ENCODE measurements at places on chromosomes 6 and 20. TPM values are rescaled to one million over a fixed set of nuclear protein-coding genes. Genes with fewer than 3 reads are reported as not detected.
A peak's percentile ranks its signal among the peaks of the same experiment; 100 is the strongest.

Gene CCN5
- total RNA-seq = not detected

GRCh38 chr6:122352981-122353664 lies 46.3 kb upstream of the HSF2 start:
- H3K4me3 ChIP-seq = no peak overlapping the region
- no peaks in the 10 kb centered on the region for H3K36me3 ChIP-seq
- DNase-seq = no peak
- H3K27me3 ChIP-seq = no peaks in the 10 kb centered on the region
- H3K27ac ChIP-seq = no peak overlapping the region

DNA sequence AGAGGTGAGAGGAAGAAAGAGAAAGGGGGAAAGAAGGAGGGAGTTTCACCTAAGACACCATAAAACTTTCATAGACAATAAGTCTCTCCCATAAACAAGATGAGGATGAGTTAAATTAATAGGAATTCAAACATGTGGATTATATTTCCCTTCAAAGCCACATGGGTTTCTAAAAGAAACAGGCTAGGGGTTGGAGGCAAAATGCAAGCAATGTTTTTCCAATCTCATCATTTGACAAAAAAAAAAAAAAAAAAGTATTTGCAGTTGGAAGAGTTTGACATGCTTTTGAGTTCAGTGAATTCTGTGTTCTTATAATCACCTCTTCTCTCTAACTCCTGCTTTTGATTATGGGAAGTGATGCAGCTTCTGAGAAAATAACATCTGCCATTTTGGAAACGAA lies 286.5 kb upstream of the PRND start:
- no peaks in the 10 kb centered on the region for H3K27me3 ChIP-seq
- no peak overlapping the region for H3K4me3 ChIP-seq
- no peak for DNase-seq
- no peaks in the 10 kb centered on the region for H3K36me3 ChIP-seq
- H3K4me1 ChIP-seq = no peaks in the 10 kb centered on the region

DNA sequence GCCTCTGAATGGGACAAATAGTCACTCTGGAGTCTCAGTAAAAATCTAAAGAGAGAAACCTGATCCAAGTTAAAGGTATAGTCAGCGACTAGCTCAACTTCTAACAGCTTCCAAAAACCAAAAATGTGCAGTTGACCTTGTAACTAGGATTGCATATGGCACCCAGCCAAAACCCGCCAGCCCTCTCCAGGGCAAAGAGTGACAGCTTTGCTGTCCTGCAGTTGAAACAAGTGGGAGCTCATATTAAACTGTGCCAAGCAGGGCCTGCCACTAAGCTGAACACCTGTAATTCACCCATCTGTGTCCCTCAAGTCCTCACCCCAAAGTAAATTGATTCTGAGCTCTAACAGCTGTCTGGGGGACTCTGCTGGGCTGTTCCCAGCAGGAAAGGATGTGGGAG lies 695.3 kb downstream of the MAFB start:
- DNase-seq = no peak
- no peaks in the 10 kb centered on the region for H3K36me3 ChIP-seq
- no peak overlapping the region for H3K27ac ChIP-seq
- no peaks in the 10 kb centered on the region for H3K4me1 ChIP-seq
- H3K4me3 ChIP-seq = no peak overlapping the region
- no peaks in the 10 kb centered on the region for H3K27me3 ChIP-seq

DNA sequence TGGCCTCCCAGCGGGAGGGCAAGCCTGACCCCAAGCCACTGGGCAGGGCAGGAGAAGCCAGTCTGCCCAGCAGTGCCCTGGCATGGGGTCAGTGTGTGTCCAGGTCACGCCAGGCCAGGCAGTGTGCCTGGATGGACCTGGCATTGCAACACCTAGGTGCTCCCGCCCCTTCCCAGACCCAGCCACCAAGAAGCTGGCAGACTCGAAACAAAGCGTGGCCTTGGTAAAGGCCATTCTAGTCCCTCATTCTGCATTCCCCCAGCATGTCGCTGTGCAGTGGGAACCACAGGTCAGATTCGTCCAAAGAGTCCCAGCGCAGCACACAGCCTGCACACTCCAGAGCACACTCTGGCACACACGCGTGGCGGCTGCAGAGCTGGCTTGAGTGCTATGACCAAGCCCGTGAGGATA lies 19.3 kb upstream of the APMAP start:
- peaks cover 14% of the 10 kb centered on the region for H3K27me3 ChIP-seq
- H3K4me3 ChIP-seq = no peak overlapping the region
- no peak overlapping the region for H3K27ac ChIP-seq
- H3K4me1 ChIP-seq = peaks cover 3% of the 10 kb centered on the region
- DNase-seq = no peak

Gene KHDC1L
- total RNA-seq = not detected

Gene TRAPPC3L
- total RNA-seq = not detected

- H3K4me1 ChIP-seq = peaks cover 5% of the 10 kb centered on the region
- no peak overlapping the region for H3K4me3 ChIP-seq
- no peak overlapping the region for H3K27ac ChIP-seq
- DNase-seq = peak; percentile 45
- H3K36me3 ChIP-seq = peaks cover 1% of the 10 kb centered on the region
Observed at GRCh38 chr20:33862709-33863403, 51.7 kb downstream of the CHMP4B start.

Gene PPP1R16B
- not detected for total RNA-seq

Gene GNRH2
- 2.7 TPM for total RNA-seq

Gene ULBP3
- total RNA-seq = 16.2 TPM

- no peaks in the 10 kb centered on the region for H3K27me3 ChIP-seq
- peaks cover 3% of the 10 kb centered on the region for H3K4me1 ChIP-seq
- H3K27ac ChIP-seq = no peak overlapping the region
- DNase-seq = no peak
Observed at GRCh38 chr20:19907326-19908056, 109.7 kb upstream of the NAA20 start.

Gene TFAP2D
- not detected for total RNA-seq

GRCh38 chr20:35729283-35729807 lies 12.7 kb downstream of the RBM39 start:
- peaks cover 13% of the 10 kb centered on the region for H3K4me1 ChIP-seq
- DNase-seq = no peak
- H3K27ac ChIP-seq = no peak overlapping the region
- peaks cover 36% of the 10 kb centered on the region for H3K36me3 ChIP-seq

DNA sequence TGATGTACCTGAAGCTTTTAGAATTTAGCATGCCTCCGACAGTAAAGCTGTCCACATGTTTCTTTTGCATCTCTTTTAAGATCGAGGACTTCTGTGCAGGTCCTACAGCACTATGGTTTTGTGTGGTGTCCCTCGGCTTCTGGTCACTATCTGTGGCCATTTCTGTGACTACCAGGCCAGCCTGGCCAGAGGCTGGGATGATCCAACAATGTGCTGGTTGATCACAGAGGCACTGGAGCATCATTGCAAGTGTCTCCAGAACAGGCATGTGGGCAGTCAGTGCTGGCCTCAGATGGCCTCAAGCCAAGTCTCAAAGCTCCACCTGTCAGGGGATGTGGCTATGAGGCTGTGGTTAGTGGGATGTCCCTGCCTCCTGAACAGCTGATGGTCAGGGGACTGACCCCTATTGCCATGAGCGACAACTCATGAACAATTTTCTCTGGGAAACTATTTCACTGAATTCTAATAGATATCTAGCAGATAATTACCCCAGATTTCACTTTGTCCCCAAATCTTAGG lies 136.6 kb downstream of the SYNDIG1 start:
- no peak for DNase-seq
- no peaks in the 10 kb centered on the region for H3K36me3 ChIP-seq
- H3K27me3 ChIP-seq = peaks cover 1% of the 10 kb centered on the region
- no peaks in the 10 kb centered on the region for H3K4me1 ChIP-seq
- no peak overlapping the region for H3K4me3 ChIP-seq

Gene MOCS1
- total RNA-seq = 17.5 TPM

DNA sequence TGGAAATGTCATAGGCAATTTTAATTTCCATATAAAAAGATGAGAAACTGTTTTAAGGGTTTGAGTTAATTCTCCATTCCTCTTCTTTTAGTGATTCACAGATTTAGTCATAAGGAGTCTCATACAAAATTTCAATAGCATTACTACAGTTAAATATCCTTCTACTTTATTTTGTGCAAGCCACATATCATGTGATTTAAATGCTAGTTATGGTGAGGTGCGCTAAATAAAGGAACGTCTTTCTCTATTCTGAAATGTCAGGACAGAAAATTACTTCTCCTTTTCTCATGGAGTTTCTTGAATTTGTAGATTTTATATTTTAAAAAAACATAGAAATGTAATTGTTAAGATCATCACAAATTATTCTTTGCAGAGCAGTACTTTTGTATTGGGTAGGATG lies 50.0 kb upstream of the SUPT3H start:
- DNase-seq = no peak
- H3K27me3 ChIP-seq = peaks cover 65% of the 10 kb centered on the region
- H3K4me3 ChIP-seq = no peak overlapping the region
- peaks cover 2% of the 10 kb centered on the region for H3K4me1 ChIP-seq
- H3K27ac ChIP-seq = no peak overlapping the region
- no peaks in the 10 kb centered on the region for H3K36me3 ChIP-seq

DNA sequence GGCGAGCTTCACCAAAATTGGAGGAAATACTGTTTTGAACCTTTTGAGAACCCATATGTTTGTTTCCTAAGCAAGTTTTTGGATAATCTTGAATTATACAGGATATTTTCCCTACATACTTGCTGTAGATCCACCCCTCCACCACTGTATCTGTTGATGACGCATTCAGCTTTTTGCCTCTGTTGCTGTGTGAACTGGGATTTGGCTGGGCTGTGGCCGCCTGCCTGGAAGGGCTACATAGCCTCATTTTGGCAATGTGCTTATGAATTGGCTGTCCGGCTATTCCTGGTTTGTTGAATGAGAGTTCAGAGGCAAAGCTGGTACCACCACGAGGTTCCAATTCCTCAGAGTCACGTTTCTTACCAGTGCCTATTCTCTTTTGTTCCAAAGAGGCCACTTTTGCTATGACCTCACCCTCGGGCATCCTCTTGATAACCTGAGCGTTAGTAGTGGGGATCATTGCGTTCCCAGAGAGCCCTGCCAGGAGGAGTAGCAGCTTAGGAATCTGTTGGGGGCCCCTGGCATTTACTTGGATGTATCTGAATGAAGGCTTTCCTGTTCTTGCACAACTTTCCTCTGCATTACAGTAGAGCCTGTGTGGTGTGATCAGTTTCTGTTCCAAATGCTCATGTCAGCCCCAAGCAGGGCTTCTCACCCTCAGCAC lies 6.4 kb downstream of the FAM83D start:
- H3K4me3 ChIP-seq = no peak overlapping the region
- DNase-seq = no peak
- H3K27ac ChIP-seq = no peak overlapping the region
- peaks cover 9% of the 10 kb centered on the region for H3K4me1 ChIP-seq

Gene LY6G6D
- total RNA-seq = not detected

DNA sequence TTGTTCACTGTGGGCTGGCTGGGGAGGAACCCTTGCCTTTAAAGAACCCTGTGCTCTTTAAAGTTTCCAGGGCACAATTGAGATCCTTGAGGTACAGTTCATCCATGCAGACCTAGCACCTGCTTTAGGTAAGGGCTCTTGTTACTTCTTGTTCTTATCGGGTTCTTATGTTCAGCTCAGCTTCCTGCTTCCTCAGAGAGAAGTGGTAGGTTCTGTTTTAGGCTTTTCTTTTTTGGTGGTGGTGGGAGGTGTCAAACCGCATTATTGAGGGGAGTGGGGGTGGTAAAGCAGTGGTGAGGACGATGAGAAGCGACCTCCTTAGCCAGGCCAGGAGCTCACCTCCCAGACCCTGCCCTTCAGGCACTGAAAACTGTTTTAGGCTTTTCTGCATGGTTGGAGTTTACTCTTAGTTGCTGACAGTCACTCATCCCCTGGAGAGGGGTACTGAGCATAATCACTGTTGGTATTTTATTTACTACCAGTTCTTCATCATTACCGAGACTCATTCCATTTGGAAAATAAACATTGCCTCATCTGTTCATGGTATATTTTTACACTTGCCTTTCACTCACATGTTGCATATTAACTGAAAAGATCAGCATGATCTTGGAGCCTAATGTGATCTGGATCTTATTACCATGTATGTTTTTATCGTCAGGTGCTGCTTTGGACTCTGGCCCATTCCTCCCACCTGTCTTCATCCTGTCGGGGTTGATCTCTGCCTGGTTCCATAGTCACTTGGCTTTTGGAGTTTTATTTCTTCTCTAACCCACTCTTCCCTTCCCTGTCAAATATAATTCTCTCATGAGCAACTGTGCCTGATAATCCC lies 35.4 kb downstream of the SLC16A10 start:
- DNase-seq = no peak
- peaks cover 6% of the 10 kb centered on the region for H3K27me3 ChIP-seq
- H3K27ac ChIP-seq = peak overlapping the region; percentile 2

Gene LRRN4
- 7.7 TPM for total RNA-seq

Gene DOK5
- 0.24 TPM for total RNA-seq

Gene C6orf15
- not detected for total RNA-seq

GRCh38 chr6:166165558-166166313 lies 1.9 kb downstream of the TBXT start:
- no peak overlapping the region for H3K4me3 ChIP-seq
- peaks cover 7% of the 10 kb centered on the region for H3K4me1 ChIP-seq
- no peaks in the 10 kb centered on the region for H3K36me3 ChIP-seq
- H3K27ac ChIP-seq = no peak overlapping the region

DNA sequence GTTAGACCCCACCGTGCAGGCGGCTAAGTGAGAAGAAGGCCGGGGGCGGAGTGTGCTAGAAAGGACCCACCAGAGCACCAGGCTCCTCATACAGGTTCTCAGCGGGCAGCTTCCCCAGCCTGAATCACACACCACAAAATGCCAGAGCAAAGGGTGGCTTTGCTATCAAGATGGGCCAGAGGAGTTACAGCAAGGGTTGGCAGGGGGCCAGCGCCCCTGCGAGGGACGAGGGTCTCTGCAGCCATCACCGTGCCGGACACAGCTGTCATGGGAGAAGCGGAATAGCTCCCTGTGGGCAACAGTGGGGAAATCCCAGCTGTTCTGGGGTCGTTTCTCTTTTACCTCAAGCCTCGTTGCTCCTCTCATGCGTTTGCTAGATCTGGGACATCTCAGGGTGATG lies 206.3 kb downstream of the SMOC2 start:
- peaks cover 31% of the 10 kb centered on the region for H3K4me1 ChIP-seq
- DNase-seq = no peak
- no peaks in the 10 kb centered on the region for H3K36me3 ChIP-seq
- no peak overlapping the region for H3K4me3 ChIP-seq

DNA sequence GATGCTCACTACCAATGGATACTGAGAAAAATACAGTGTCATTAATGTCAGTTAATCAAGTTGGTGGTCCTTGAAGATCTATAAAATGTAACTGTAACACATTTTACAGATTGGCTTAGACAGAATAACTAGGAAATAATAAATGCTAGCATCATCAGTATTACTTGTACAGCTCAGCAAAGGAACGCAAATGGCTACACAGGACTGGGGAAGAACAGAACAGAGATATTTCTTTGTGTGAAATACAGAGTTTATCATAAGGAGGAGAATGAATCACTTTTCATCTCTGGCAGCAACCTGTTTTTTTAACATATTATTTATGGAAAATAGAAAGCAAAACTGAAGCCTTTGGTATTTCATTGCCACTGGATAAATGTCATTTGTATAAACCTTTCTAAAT lies 8.2 kb upstream of the QKI start:
- H3K4me1 ChIP-seq = peaks cover 9% of the 10 kb centered on the region
- H3K36me3 ChIP-seq = peaks cover 2% of the 10 kb centered on the region
- H3K4me3 ChIP-seq = no peak overlapping the region
- DNase-seq = no peak
- no peak overlapping the region for H3K27ac ChIP-seq
- H3K27me3 ChIP-seq = peaks cover 5% of the 10 kb centered on the region
